DMS79 (cell line): ENCODE measurements at places on chromosomes 5 and 9.

DNA sequence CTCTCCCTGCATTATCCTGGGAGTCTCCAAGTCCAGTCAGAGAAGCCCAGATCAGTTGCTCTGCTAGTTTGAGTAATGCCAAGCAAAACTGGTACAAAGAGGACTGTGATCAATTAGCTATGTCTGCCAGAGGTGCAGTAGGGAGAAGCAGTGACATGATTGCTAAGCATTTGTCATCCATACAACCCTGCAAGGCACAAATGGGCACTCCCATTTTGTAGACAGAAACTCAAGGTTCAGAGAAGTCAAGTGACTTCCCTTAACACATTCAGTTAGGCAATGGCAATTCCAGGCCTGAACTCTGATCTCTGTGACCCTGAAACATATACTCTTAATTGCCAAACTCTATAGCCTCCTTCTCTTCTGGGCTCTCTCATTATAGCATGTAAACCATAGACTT is 34.0 kb downstream of the NDST1 start:
- no peak for DNase-seq

DNA sequence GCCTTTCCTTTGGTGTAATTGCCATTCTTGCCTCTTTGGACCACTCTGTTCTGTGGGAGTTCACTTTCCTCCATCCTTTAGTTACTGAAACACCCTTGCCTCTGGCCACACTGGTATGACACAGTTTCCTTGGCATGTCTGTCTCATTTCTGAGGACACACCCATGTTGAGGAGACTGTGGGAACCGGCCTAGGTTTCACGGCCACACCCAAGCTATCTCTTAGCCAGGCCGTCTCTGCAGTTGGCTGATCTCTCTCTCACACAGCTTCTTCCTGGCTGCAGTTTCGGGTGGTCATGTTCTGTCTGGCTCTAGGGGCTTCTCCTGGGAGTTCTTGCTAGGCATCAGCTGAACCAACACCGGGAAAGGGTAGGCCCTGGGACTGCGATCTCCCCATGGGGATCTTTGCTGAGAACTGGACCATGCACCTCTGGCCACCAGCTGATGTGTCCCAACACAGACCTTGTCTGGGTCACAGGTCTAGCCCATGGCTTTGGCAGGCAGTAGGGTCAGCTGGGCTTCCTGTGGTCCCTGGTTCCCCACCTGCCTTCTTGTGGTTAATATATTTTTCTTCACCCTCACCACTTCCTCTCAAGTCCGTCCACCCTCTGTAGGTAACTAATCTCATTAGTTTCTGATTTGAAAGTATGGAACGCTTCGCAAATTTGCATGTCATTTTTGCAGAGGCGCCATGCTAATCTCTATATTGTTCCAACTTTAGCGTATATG is 24.9 kb downstream of the ARHGEF37 start:
- no peak for DNase-seq

GRCh38 chr9:79408617-79409016 is 163.1 kb upstream of the TLE4 start:
- DNase-seq: no peak

GRCh38 chr5:147532156-147532555 is 22.3 kb upstream of the DPYSL3 start:
- DNase-seq: no peak

DNA sequence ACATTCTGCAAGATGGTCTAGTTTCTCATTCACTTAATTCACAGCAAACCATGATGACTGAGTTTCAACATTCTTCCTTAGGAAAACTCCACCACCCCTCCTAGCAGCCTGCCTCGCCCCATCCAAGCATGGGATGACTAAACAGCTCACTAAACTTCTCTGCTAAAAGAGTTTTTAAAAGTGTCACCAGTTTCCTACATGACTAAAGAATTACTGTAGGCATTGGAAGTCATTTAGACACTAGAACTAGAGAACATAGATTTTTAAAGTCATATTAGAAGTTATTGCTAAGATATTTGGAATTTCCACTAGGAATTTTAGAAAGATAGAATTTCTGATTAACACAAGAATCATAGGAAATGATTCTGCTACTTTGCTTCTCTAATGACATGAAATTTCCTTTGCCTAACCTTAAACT is 5.5 kb upstream of the ESM1 start:
- no peak for DNase-seq

- peak; percentile 8 for DNase-seq
These were observed 60.2 kb downstream of the MELK start for GRCh38 chr9:36632892-36633291.

DNA sequence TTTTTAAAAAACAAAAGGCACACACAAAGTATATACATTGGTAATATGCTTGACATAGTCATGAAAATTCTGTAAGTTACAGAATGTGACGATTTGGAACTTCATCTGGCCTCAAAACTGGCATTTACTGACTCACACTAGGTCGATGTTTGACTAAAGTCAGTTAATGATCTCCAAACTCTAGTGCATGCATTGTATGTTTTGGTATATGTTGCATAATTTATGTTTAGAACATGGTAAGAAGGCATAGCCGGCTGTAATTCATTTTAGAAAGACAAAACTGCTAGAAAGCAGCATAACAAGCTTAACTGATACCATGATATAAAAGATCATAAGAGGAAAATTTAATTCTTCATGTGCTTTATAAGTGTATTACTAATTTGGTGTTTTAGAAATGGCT is 58.6 kb upstream of the RICTOR start:
- DNase-seq: no peak

DNA sequence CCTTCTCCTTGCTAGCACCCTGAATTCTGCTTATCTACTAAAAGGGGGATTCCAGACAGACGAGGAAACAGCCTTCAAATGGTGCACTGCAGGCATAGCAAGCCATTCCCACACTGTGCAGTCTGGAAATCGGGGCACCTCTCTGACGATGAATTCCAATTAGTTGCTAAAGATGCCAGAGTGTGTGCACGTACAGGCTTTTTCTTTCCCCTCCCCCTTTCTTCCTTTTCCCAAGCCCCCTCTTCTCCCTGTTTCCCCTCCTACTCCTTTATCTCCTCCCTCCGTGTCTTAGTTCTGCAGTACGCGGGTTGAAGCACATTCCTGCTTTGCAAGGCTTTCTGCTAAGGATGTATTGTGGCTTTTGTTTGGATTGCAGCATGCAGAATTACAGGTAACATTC is at the start of gene GPR21:
GPR21 (plus strand) TSS at position 316 of the 400 bp plus-strand sequence. CDS start 900 bp downstream, outside the sequence.
- DNase-seq: no peak

- DNase-seq: no peak
These were observed 10.9 kb downstream of the ZNF169 start for GRCh38 chr9:94270009-94270408.

- no peak for DNase-seq
These were observed 61.4 kb upstream of the TRIO start for GRCh38 chr5:14081791-14082190.

GRCh38 chr9:3656224-3656623 is 130.4 kb upstream of the RFX3 start:
- no peak for DNase-seq

DNA sequence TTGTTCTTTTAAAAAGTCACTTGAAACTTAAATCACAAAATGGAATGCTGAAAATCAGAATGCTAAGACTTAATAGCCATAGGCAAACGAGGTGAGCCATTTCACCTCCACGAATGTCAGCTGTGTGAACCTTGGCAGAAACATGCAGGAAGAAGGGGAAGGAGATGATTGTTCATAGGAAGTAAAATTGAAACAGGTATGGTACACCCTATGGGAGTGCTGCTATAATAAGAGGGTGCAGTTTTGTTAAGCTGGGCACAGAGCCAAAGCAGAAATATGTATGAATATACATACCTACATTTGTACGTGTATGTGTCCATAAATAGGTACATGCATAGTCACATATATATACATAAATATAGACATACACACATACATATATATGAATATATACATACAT is 51.0 kb upstream of the SPINK5 start:
- DNase-seq: no peak

DNA sequence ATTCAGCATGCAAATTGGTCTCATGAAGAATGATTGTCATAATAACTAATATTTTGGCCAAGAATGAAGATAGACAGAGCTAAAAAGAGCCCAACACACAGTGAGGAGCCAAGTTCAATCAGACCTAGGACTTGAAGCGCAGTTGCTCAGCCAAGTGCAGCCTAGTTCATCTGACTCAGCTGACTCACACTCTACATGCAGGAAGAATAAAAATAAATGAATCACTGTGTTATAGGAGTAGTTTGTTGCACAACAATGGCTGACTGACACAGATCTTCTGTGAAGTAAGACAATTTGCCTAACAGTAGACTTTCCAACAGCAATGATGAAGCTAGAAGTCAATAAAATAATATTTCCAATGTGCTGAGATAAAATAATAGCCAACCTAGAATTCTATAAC is 261.5 kb downstream of the CEMIP2 start:
- no peak for DNase-seq

DNA sequence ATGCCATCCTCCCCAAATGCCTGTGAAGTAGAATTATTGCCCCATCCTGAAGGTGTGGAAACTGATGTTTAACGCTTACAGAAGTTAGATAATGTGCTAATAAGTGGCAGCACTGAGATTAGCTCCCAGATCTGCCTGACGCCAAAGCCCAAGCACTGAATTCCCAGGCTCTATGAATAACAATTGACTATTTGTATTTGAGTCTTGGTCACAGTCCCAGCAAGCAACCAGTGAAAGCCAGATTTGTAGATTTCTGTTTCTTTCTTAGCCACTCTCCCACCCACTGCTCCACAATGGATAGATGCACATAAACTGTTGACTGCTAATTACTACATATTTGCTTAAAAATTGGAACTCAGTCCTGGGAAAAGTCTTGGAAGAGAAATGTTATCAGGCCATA is 34.4 kb downstream of the FAM240B start:
- no peak for DNase-seq

GRCh38 chr5:180090769-180091546 is 19.4 kb upstream of the RNF130 start:
- DNase-seq: no peak
